ENCODE measurements at places on chromosomes 2 and 18. TPM values are rescaled to one million over a fixed set of nuclear protein-coding genes. Genes with fewer than 3 reads are reported as not detected.

DNA sequence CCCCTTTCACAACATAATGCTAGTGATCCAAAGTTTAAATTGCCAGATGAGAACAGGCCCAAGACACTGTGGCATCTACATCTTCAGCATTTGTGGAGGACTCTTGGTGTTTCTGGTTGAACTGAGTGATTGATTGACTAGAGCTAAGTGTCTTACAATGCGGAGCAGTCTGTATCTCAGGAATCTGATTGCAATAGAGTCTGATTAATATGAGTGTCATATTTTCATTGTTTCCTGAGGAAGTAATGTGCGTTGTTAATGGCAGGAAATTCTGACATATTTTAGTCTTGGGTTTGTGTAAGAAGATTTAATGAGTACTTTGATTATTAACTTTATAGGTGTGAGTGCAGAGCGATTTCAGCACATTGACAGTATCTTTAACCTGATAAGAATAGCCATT is 82.0 kb upstream of the PROKR1 start:
- DNase-seq: no peak

DNA sequence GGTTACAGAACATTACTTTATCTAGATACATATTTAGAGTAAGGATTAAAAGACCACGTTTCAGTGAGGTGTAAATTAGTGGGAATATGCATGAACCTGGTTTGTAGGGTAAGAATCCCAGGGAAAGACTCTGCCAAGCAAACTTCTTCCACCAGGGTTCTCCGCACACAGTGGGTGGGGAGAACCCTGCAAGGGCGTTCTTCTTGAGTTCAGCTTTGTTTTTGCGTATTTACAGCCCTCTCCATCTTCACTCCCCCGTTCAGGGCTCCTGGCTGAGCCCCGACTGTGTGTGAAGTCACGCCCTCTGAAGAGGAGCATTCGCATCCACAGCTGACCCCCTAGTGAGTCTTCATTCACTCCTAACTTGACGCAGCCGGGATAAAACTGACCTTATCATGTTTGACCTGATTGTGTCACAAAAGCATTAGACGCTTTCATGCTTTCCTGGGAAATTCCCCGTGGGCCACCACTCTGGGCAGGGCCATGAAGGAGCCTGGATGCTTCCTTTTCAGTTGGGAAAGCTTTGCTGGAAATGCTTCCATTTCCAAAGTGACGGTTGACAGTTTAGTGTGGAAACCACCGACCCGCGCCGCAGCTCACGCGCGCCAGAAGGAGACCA is 1.0 kb downstream of the ALKAL2 start:
- DNase-seq: no peak

DNA sequence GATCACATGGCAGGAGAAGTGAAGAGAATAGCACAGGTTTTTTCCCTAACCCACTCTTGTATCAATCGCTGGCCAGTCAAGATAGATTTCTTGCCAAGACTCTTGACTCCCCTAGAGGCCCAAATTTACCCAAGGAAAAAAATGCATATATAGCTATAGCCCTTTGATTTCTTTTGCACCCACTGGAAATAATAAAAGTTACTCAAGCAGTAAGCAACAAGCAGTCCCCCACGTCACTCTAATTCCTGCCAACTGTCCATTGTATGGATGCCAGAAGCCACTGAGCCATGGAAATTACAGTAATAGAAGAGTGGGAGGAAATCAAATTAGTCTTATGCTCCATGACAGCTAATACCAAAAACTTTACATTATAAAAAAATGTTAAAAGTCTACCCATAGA is 125.3 kb upstream of the SLC39A10 start:
- DNase-seq: no peak

Gene RAB3GAP1
- polyA plus RNA-seq: 45.6 TPM

Gene UGT1A8
- not detected for polyA plus RNA-seq

Gene REEP1
- 3.2 TPM for polyA plus RNA-seq

Gene LOXL3
- polyA plus RNA-seq: 9.7 TPM
